ENCODE measurements at places on chromosomes 13 and 19. TPM values are rescaled to one million over a fixed set of nuclear protein-coding genes. Genes with fewer than 3 reads are reported as not detected.

Gene HS6ST3
- 0.05 TPM for polyA plus RNA-seq

Gene ZNF491
- polyA plus RNA-seq = 7.6 TPM

Gene ADM5
- polyA plus RNA-seq = 1.3 TPM

Gene FCHO1
- 0.74 TPM for polyA plus RNA-seq

Gene LAIR2
- polyA plus RNA-seq = 0.38 TPM

Gene ZNF548
- polyA plus RNA-seq = 25.4 TPM

Gene GPR12
- not detected for polyA plus RNA-seq

DNA sequence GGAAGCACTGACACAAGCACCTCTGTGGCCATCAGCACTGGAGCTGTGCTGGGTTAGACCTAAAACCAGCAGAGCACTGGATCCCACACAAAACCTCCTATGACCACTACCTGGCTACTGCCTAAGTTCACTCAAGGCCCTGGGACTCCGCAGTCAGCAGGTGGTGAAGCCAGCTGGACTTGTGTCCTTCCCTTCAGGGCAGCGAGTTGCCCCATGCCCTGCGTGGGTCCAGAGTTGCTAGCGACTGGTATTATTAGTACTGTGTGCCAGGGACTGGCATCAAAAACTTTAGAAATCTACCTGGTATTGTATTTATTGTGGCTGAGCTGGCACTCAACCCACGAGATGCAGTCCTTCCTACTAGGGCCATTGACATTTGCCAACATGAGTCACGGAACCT, 6.0 kb downstream of the OR10H4 start:
- DNase-seq = no peak

- DNase-seq = no peak
These were observed at the start of gene NALCN for GRCh38 chr13:101416181-101417042. TSS of gene NALCN (minus strand) at chr13:101416508. CDS start at chr13:101399126, 17,382 bp downstream.

DNA sequence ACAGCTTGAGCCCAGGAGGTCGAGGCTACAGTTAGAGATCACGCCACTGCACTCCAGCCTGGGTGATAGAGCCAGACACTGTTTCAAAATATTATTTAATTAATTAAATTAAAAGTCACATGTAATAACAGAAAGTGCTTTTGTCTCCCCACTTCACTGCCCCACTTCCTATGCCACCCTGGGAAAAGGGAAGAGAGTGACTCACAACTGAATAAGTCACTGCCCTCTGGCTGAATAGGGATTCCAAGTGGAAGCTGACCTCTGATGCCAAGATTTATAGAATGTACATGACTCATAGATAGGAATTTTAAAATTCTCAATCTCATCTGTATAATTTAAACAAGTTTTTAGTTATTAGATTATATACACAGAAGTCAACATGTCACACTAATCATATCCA, 22.2 kb upstream of the ERVV-1 start:
- no peak for DNase-seq

- no peak for DNase-seq
These were observed 725 bp downstream of the FAM124A start for GRCh38 chr13:51222686-51223559.

GRCh38 chr19:28350673-28351072, 862.3 kb downstream of the UQCRFS1 start:
- no peak for DNase-seq

DNA sequence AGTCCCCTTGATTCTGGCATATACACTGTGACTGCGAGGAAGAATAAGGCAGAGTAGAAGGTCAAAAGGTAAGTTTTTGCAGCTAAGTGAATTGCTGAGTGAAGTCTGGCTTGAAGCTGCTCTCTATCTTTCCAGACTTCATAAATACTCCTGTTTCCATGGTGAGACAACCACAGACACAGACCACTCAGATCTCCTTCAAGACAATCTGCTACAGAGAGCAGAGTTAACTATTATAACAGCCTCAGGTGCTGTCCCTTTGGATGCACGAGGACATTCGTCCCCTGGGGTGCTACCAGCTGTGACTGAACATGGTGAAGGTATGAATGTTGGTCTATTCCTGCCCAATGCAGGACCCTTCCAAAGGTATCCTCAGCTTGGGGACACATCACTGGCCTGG, 104.0 kb downstream of the MYCBP2 start:
- DNase-seq = no peak

DNA sequence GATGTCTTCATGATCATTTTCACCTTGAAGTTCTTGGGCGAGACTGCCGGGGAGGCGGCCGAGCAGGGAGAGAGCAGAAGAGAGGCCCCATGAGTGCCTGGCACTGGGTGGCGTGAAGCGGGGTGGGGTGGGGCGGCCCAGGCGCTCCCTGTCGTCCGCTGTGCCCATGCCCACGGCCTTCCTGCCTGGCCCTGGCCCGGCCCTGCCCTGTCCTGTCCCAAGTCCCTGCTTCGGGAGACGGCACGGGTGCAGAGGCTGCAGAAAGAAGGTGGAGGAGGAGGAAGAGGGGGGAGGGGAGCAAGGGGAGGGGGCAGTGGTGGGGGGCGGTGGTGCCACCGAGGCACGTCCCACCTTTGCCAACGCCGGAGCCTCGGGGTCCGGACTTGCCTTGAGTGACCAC, 118.4 kb downstream of the PTPRS start:
- DNase-seq = no peak

Data from right lung (tissue), 10 donors.